OCI-LY7 (cell line): ENCODE measurements at places on chromosomes 1 and 21. TPM values are rescaled to one million over a fixed set of nuclear protein-coding genes. Genes with fewer than 3 reads are reported as not detected.

GRCh38 chr1:207261971-207262370 is 59.5 kb upstream of the CD55 start:
- no peak for DNase-seq

DNA sequence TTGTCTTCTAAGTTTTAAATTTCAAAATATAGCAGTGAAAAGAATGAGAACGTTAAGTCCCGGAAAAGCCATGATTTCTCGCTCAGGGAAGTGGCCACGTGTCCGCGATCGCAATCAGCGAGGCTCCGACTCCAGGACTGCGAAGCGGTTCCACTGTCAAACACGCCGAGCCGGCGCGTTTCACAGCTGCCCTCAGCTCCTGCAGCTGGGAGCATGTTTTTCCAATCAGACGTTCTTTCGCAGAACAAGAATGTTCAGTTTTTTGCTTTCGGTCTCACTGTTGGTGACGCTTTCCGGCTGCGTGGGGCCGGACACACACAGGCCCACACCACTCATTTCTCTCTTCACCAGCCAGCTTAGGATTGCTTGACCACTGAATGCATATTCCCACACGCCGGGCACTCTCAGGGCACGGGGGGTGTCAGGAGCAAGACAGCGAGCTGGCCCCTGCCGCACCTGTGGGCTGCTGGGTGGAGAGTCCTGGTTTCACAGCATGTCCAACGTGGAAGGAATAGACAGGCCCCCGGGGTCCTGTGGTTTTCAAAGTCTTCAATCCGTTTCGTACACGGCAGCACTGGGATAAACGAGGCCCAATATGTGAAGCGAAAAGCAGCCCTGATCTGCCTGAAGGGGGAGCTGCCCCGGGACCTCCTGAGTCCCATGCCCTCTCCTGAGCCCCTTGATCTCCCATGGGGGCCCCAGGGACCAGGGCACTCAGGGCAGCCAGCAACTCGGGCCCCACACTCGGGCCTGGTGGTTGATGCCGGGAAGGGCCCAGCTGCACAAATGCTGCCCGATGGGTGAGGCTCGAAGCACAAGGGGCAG is 47.3 kb upstream of the COL18A1 start:
- no peak for DNase-seq

- no peak for DNase-seq
These were observed 144.5 kb downstream of the AKT3 start for GRCh38 chr1:243705585-243705984.

DNA sequence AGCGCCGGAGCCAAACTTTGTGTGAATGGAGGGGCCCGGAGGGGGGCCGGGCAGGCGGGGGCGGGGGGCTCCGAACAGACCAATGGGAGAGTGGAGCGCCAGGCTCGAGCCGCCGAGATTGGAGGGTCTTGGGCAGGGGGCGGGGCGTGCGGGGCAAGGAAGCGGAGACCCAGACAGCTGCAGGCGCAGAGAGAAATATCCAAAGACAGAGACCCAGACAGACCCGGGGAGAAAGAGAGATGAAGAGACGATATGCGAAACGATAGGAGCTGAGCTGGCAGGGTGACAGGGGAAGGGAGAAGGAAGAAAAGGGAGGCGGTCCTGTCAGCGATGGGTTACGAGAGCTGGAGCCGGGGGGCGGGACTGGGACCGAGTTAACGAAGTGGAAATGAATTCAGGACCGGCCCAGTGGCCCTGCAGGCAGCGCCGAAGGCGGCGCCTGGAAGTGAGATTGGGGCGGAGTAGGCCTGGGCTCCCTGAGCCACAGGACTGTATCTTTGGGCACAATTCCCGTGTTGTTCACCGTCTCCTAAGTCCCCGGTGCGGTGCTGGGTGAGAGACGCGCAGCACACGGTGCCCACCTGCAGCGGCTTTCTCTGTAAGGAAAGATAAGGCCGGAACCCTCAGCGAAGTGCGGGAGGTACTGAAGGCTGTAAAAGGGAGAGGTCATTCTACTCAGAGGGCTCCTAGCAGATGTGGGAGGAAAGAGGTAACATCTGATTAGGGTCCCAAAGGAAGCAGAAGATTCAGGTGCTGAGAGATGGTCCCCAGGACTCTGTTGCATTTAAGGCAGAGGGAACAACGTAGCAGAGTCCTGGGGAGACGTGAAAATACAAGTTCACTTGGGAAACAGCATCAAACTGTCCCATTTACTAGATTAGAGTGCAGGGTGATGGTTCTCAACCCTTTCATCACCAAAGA is 543 bp upstream of the KCNJ10 start:
- DNase-seq: peak; percentile 84

DNA sequence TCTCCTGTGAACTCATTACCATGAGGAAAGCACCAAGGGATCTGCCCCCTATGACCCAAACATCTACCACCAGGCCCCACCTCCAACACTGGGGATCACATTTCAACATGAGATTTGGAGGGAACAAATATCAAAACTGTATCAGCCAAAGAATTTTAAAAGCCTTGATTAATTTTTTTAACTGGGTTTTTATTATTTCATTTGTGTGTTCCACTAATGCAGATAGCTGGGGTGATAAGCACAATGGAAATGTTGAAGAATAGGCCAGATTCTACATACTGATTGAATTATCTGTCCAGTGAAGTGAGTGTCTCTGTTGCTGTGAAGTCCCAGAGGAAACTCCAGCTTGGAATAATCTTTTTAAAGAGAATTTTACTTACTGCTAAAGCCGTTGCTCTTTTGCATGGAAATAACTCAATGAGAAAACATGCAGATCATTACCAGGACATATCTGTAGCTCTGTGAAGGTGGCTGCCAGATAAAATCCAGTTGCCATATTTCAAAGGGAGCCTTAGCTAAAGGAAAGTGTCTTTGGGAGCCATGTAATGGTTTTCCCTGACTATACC is 44.4 kb upstream of the DHCR24 start:
- DNase-seq: no peak

DNA sequence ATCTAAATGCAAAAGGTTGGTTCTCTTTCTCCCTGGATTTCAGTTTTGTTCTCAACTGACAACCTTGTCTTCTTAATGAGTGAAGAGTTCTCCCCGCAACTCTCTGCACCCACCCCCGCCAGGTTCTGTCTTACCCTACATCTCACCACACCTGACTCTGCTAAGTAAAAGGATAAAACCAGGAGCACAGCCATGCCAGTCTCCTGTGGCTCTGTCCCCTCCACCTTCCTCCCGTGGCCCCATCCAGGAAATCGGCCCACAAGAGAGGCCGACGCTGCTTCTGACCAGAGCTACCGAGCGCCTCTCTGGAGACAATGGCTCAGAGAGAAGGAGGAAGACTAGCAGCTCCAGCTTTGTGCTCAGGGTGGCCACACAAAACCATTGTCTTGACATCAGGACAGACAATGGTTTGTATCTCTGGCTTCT is 72.2 kb downstream of the PLEKHA6 start:
- no peak for DNase-seq

DNA sequence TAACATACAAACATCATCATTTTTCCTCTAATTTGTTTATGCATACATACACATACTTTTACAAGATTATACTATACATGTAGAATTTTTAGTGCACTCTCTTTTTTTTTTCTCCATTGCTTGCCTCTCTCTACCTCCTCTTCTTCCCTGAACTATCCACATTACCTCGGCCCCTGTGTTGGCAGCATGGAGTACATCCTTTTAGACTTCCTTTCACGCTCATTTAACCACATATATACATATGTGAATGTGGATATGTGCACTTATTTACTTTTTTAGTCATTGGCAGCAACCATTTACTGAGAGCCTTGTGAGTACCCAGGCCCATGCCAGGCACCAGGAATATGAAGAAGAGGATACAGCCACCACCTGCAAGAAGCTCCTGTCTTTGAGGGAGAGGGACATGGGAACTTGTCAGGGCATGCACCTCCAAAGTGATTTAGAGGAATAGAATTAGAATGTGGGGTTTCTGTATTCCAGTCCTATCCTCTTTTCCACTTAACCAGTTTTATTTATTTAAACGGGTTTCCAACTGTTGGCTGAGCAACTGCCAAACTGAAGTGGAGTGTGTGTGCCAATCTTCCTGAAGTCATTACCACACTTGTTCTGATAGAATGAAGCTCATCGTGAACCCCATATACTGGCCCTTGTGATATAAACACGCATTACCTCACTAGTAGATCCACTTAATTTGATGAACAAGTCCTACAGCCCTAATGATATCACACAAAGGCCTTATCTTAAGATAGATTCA is 212.6 kb downstream of the TNR start:
- DNase-seq: no peak

GRCh38 chr1:183080406-183080805 is 57.2 kb downstream of the LAMC1 start:
- no peak for DNase-seq

- DNase-seq: no peak
These were observed 1.8 kb downstream of the CCDC190 start for GRCh38 chr1:162859191-162859590.

GRCh38 chr1:30384286-30385245 is 338.8 kb downstream of the MATN1 start:
- no peak for DNase-seq

DNA sequence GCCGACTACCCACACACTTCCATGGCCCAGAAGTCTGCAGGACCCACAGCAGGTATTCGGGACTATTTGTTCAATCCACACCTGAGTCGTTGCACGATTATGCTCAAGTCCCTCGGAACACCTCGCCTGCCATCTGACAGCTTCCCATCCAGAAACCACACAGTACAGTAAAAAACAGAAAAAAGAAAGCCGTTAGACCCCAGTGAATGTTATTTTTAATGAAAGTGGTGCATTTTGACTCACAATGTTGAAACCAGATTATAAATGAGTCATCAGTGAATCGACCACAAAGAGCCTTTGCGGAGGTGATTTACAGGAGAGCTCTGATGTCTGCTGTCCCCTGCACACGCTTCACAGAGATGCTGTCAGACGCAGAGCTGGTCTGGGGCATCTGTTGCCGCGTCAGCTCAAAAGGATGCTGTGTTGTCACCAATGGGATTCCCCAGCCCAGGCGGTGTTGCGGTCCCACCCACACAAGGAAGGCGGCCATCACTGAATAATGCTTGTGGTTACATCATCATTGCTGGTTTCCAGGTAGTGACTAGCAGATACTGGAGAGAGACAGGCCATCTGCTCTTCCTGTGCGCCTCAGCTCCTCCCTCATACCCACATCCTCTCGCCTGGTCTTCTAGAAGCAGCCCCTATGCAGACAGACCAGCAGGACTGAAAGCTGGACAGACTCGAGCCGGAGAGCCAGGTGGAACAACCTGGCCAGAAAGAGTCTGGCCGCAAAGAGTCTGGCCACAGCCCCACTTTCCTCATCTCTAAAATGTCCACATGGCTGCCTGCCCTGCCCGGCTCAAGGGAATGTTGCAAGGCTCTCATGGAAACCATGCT is 116.8 kb downstream of the TOMM20 start:
- DNase-seq: peak; percentile 95

GRCh38 chr1:188669728-188670382 is 1807.8 kb downstream of the BRINP3 start:
- DNase-seq: no peak

- no peak for DNase-seq
These were observed 322.1 kb upstream of the LYPLAL1 start for GRCh38 chr1:218851586-218851985.

GRCh38 chr21:45591619-45592207 is 49.5 kb upstream of the SLC19A1 start:
- DNase-seq: no peak

DNA sequence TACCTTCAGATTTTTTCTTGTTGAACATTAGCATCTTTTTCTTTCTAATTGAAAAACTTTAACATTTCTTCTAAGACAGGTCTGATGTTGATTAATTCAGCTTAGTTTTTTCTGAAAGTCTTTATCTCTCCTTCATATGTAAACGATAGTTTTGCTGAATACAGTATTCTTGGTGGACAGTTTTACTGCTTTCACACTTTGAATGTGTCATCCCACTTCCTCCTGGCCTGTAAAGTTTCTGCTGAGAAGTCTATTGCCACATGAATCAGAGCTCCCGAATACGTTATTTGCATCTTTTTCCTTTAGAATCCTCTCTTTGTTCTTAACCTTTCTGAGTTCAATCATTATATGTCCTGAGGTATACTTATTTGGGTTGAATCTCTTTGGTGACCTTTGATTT is 344.2 kb downstream of the OLFM3 start:
- DNase-seq: no peak

- DNase-seq: no peak
These were observed 19.1 kb upstream of the LYST start for GRCh38 chr1:235885655-235886262.

- no peak for DNase-seq
These were observed 55.5 kb downstream of the TLR5 start for GRCh38 chr1:223087291-223088255.

DNA sequence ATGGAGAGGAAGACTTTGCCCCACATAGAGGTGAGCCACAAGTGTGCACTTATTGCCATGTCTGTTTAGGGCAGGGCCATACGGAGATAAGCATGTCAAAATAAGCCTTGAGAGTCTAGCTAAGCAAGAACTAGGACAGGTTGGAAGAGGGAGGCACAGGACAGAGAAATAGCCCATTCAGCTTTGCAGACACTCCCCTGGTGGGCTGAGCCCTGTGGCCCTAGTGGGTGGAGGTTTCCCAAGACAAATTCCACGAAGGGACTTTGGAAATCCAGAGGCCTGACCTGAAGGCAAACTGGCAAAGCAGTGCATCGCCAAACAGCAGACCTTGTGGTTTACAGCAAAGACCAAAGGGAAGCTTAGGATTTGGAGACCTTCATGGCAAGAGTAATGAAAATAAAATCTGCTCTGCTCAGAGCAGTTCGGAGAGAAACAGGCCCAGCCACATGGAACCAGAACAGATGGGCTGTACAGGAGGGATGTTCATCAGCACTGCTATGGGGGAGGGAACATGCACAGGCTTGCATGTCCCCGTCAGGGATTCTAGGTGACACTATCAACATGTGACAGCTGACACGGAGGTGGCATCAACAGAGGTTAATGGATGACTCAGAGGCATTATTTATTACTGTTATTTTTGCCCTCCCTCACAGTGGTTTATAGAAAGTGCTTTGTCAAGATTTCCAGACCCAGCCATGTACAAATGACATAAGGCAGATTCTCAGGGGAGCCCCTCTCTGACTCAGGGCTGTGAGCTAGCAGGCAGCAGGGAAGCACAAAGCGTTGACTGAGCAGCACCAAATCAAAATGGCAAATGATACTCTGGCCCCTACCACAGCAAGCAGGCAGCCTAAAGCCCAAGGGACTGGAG is 90.1 kb upstream of the IRF2BP2 start:
- no peak for DNase-seq

DNA sequence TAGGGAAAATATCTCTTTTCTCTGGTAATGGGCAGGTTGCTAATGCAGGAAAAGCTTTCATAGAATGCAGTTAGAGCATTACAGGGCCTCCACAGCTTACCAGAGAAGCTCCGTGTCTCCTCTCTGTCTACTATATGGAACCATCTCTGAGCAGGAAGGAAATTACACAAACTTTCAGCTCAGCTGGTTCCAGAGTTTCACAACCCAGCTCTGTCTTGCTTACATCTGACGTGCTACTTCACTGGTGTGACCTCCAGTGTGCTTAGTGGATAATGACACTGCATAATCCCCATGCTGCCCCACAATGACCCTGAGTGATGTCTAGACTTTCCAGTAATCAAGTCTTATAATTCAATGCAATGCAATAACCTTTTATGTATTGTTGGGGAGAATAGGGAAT is 4.3 kb upstream of the FGGY start:
- no peak for DNase-seq

CHAF1B gene
- 21.5 and 24.0 TPM in 2 replicates for total RNA-seq

WLS gene
- total RNA-seq: 0.31 TPM in 1 of 2 replicates, not detected in the other

LCE2C gene
- not detected in 2 replicates for total RNA-seq

MSTO1 gene
- 82.9 and 83.3 TPM in 2 replicates for total RNA-seq

ILDR2 gene
- total RNA-seq: 2.5 and 3.2 TPM in 2 replicates

BNIPL gene
- total RNA-seq: 0.74 and 3.2 TPM in 2 replicates

UBL4B gene
- total RNA-seq: not detected in 2 replicates

TBX19 gene
- 0.37 and 0.74 TPM in 2 replicates for total RNA-seq

CFHR1 gene
- total RNA-seq: not detected in 2 replicates

ANGPTL3 gene
- total RNA-seq: not detected in 2 replicates

RORC gene
- total RNA-seq: not detected in 2 replicates

SFPQ gene
- 532 and 593 TPM in 2 replicates for total RNA-seq

CD53 gene
- total RNA-seq: 180 and 186 TPM in 2 replicates
